CD4-positive, alpha-beta T cell treated with Interleukin-15 for 1 hour (primary cell): ENCODE measurements at places on chromosomes 6 and 20.

GRCh38 chr6:94570581-94570980 lies 1006.8 kb upstream of the MANEA start:
- no peak for DNase-seq

DNA sequence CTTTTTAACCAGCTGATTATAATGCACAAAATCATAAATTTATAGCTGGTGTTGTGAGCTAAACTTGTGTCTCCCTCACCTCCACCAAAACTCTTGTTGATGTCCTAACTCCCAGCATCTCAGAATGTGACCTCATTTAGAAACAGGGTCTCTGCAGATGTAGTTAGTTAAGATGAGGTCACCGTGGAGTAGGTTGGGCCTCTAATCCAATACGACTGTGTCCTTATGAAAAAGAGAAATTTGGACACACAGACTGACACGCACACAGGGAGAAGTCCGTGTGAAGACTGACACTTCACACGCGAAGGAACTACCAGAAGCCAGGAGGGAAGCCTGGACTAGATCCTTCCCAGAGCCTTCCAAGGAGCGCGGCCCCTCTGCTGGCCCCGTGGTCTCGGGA lies 46.5 kb downstream of the TRAM2 start:
- no peak for DNase-seq

DNA sequence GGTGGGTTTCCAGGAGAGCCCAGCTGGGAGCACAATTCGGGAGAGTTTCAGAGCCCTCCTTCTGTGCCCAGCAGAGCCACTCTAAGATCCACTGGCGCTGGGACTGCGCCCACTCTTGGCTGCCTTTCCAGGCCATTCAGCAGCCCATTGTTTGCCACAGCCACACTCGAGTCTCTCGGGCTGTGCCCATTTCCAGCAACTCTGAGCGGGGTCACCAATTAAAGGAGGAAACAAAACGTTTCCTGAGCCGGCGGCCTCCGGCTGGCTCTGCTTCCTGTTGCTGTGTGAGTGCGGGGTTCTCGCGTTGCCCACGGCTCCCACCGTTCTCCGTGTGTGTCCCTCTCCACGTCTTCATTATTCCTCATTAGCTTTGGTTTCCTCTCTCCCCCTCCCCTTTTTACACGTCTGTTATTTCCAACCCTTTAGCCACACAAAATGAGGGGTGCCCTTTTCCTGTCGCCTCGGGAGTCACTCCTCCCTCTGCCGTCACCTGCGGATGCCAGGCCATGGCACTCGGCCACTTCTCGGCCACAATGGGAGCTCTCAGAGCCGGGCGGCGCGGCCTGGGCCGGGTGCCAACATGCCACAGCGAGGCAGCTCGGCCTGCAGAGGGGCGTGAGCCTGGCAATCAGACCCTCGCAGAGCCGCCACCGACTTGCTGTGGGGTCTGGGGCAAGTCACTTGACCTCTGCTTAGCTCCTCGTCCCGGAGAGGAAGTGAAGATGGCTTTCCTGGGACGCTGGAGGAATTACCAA lies 94.3 kb upstream of the NKX2-2 start:
- DNase-seq = no peak

- no peak for DNase-seq
These were observed 590.5 kb upstream of the SLC35B3 start for GRCh38 chr6:9025796-9026394.
